ENCODE measurements at places on chromosomes 13 and 19. TPM values are rescaled to one million over a fixed set of nuclear protein-coding genes. Genes with fewer than 3 reads are reported as not detected.

Gene ANGPTL8
- not detected for total RNA-seq

Gene CYP4F2
- total RNA-seq = not detected

Gene SIGLEC12
- not detected for total RNA-seq

Gene COX6B2
- not detected for total RNA-seq

Gene AP1M2
- total RNA-seq = not detected

Gene ZBTB32
- not detected for total RNA-seq

Gene ISOC2
- total RNA-seq = 56.1 TPM

Gene MEIOSIN
- not detected for total RNA-seq

Gene UBE2L5
- 0.18 TPM for total RNA-seq
